ENCODE measurements at places on chromosomes 16 and 17. TPM values are rescaled to one million over a fixed set of nuclear protein-coding genes. Genes with fewer than 3 reads are reported as not detected.

Gene SECTM1
- total RNA-seq = 1.9 TPM

Gene WNK4
- total RNA-seq = 2.3 TPM

Gene USP43
- 10.3 TPM for total RNA-seq

Gene FADS6
- not detected for total RNA-seq

Gene OTOA
- total RNA-seq = not detected

Gene C1QTNF8
- not detected for total RNA-seq

DNA sequence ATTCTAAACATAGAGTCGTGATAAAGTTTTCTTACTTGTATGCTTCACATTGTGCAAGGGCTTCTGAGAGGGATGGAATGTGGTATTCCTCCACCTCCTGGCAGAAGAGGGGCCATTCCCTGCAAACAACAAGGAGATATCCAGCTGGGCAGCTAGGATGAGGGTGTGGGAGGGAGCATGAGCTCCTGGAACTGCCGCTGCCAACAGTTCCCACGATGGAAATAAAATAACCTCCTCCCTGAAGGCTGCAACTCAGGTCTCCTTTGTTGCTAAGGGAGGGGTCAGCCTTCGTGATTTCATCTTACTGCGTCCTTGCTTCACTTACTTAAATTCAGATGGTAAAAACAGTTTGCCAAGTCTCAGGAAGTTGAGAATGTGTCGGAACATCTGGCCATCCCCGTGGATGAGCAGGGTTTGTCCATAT is 15.6 kb downstream of the PLEKHG4 start:
- no peak for DNase-seq

GRCh38 chr17:21451975-21452374 is 75.8 kb downstream of the KCNJ12 start:
- no peak for DNase-seq

GRCh38 chr17:16129441-16130205 is 85.7 kb downstream of the NCOR1 start:
- no peak for DNase-seq

DNA sequence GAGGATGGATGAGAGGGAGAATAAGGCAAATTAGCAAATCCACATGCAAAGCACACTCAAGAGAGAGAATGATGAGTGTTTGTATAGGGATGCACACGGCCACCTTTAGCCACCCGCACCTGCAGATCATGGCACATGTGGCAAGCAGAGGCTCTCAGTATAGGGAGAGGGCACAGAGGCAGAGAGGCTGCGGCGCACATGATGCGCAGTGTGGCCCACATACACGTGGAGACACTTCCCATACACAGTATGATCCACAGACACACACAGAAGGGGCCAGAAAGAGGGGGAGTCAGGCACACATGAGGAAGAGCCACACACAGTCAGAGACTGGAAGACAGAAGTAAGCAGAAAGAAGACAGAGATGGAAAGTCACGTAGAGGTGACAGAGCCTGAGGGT is 6.5 kb upstream of the CHD3 start:
- no peak for DNase-seq

DNA sequence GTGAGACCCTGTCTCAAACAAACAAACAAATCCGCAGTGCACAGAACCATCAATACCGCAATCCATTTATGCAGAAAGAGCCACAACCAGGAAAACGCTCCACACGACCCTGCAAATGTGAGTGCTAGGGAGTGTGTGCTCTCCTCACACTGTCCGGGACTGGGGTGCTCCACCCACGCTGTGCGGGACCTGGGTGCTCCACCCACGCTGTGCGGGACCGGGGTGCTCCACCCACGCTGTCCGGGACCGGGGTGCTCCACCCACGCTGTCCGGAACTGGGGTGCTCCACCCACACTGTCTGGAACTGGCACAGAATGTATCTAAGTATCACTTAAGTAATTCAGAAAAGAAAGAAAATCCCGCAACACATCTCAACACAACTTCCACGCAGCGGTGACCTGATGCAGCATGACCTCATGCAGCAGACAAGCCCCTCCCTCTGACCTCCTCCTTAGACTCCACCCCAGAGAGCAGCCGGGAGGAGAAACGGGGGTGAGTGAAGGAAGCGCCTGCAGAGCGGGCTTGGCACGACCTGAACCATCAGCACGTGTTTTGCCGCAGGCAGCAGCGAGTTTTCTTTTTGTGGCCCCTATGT is 38.5 kb downstream of the ZNF276 start:
- no peak for DNase-seq

- no peak for DNase-seq
Observed at GRCh38 chr17:79721993-79722671, 8.6 kb upstream of the ENPP7 start.

DNA sequence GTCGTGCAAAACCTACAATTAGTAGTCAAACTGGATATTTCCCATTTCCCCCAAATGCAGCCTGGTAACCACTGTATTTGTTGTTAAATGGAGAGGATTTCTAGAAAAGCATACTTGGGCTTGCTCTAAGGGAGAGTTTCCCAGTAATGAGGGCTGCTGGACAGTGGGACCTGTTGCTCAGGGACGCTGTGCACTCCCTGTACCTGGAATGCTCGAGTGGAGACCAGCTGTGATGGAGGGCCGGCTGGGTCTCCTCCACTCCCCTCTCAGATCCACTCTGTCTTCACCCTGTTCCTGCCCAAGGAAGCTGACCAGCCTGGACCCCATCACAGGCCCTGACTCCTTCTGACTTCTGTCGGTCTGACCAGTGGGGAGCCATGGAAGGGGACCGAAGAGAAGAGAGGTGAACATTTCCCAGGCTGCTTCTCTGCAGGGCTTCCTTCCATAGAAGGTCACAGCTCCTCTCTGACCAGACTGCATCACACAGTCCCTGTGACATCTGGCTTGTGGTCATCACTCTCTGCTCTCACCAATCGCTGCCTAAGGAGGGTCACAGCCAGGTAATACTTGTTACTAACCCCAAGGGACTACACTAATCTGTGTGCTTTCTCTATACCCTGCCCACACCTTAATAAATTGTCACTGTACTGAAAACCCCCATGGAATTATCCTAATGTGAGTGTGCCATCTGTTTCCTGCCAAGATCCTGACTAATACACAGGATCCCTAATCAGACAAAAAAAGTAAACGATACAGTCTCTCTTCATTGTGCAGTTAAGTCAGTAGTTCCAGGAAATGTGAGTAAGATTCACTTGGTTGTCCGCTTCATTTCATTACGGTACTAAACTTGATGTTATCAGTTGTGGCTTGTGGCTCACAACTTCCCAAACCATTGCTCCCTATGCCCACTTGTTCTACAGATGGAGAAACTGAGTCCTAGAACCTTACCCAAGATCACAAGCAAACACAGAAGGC is 102.4 kb downstream of the CCT6B start:
- DNase-seq = no peak

DNA sequence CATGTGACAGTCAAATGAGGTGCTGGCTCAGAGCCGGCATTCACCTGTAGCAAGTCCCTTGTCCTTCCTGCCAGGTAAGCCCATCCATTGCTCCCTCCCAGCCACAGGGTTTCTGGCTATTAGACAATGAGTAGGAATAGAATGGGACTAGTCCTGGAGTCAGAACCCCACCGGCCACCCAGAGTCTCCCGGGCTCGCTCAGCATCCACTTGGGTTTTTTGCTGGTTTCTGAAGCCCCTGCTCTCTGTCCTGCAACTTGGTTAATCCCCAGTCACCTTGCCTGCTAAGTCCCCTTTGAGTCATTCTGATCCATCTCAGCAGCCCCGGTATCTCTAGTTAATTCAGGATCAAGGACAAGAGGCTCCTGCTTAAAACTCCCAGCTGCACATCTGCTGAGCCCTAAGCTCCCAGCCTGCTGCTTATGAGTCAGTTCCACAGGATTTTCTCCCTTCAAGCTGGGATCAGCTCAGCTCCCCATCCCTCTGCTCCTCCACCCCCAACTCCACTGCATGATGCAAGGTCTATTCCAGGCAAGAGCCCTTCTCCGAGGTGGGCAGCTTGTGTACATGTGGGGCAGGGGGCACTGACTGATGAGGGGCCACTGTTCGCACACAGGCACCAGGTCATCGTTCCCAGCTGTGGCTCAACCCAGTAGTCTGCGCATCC is 19.9 kb upstream of the MRPS23 start:
- DNase-seq = no peak

DNA sequence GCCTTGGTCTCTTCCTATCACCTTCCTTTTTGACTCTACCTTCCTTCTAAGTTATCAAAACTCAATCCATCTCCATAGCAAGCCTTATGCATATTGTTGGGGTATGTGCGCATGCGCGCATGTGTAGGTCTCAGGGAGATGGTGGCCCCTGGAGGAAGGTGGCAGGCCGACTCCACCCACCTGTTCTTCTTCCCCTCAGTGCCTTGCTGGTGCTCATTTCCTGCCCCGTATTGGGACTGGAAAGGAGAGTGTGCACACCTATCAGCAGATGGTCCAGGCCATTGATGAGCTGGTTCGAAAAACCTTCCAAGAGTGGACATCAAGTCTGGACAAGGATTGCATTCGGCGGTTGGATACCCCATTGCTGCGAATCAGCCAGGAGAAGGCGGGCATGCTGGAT is 25.2 kb downstream of the DNAH2 start:
- no peak for DNase-seq

DNA sequence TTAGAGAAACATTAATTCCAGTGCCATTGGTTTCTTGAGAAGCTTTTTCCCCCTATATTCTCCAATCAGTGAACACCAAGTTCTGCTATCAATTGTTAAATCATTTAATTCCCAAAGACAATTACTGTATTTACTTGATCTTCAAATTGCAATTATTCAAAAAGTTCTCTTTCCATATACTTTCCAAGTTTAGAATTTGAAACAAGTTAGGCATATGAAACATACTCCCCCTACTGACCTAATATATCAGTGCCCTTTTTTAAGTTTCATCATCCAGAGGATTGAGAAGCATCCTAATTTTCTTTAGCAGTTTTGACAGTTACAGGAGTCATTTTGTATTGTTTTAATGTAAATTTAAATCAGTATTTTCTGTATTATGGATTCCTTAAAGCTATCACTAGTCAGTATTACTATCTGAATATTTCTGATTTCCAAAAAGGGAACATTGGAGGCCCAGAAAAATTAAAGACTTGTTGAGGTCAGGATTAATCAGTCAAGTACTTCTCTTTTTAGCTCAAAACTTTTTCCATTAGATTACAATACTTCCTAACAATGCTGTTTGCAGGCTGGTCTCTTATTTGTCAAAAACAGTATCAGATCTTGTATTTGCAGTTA is 16.3 kb downstream of the MEIOC start:
- DNase-seq = no peak

- no peak for DNase-seq
Observed at GRCh38 chr17:12254460-12254859, 233.8 kb downstream of the MAP2K4 start.

DNA sequence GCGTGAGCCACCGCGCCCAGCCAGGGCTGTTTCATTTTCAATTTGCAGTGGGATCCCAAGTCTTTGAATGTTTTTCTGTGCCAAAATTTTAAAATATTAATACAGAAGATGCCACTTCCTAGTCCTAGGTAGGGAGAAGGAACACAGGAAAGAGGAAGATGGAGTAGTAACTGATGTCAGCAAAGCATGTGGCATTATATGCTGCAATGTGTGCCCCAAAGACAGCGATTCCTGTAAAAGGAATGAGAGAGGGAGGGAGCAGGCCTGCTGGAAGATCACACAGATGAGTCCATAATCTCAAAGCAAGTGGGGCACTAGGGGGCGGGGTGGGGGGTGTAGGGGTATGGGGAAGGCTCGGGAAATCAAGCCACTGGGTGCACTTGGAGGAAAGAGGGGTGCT is 23.4 kb upstream of the SSTR2 start:
- DNase-seq = no peak

DNA sequence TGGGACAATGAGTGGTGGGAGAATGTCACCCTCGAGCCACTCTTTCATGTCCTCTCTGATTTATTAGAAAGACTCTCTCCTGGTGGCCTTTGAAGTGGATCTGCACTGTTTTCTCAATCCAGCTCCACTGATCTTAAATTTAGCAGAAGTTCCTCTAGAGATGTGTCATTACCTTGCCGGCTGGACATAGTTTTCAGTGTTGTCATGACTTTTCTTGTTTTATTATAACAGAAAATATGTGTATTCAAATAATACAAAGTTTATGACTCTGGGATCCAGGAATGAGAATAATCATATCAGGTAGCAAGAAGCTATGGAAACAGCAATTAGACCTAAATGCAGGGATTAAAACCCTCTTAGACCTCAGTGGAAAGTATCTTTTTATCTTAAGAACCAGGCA is 247.5 kb upstream of the ELAC2 start:
- no peak for DNase-seq

DNA sequence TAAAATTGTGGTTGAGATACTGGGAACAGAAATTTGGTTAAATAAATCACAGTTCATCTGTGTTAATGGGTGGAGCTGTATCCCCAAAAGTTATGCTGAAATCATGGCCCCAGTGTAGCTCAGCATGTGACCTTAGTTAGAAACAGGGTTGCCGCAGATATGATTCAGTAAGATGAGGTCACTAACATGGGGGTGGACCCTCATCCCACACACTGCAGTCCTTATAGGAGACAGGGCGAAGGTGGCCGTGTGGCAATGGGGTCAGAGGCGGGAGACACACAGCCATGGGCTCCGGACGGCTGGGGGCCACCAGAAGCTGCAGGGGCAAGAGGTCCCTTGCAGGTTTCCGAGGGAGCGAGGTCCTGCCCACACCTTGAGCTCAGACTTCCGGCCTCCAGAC is 10.7 kb downstream of the GALNS start:
- DNase-seq = no peak

- no peak for DNase-seq
Observed at GRCh38 chr17:78391843-78392242, 13.4 kb downstream of the PGS1 start.

- DNase-seq = no peak
Observed at GRCh38 chr16:53518550-53519416, 15.8 kb upstream of the AKTIP start.

Data from epithelial cell of proximal tubule (primary cell).